ENCODE measurements at places on chromosomes 4 and X.

GRCh38 chr4:65924843-65925242, 254.6 kb upstream of the EPHA5 start:
- no peak for DNase-seq

DNA sequence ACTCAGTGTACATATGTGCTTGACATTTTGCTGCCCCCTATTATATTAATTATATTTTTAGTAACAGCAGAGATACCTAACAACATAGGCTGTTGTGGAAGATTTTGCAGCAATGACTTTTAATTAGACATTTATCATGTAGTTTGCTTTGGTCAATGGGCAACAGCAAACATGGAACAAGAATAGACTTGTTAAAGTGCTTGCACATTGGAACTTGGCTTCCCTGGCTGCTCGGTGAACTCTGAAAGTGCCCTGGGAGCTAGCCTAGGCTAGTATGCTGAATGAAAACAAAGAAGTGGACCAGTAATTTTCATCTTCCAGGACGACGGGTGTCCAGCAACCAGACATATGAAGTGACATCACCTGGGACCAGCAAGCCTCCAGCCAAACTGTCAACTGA, 1157.1 kb downstream of the ARAP2 start:
- DNase-seq: no peak

DNA sequence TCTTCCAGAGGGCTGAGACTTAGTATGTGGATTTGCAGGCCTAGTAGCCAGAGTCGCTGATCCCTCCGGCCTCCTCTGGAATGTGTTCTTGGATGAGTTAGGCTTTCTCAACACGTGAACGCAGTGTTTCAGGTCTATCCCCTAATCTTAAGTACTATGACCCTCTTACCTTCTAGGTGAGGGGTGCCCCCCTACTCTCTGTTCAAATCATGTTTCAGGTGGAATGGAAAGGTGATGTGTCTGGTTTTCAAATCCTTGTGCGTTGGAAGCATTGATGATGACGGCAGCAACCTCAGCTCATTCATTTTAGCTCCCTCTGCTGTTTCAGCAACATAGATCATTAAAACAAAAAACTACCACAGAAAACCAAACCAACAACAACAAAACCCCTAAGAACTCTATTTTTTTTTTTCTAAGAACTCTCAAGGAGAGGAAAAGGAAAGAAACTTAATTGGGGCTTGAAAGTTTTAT, 56.4 kb downstream of the RWDD4 start:
- DNase-seq: no peak

DNA sequence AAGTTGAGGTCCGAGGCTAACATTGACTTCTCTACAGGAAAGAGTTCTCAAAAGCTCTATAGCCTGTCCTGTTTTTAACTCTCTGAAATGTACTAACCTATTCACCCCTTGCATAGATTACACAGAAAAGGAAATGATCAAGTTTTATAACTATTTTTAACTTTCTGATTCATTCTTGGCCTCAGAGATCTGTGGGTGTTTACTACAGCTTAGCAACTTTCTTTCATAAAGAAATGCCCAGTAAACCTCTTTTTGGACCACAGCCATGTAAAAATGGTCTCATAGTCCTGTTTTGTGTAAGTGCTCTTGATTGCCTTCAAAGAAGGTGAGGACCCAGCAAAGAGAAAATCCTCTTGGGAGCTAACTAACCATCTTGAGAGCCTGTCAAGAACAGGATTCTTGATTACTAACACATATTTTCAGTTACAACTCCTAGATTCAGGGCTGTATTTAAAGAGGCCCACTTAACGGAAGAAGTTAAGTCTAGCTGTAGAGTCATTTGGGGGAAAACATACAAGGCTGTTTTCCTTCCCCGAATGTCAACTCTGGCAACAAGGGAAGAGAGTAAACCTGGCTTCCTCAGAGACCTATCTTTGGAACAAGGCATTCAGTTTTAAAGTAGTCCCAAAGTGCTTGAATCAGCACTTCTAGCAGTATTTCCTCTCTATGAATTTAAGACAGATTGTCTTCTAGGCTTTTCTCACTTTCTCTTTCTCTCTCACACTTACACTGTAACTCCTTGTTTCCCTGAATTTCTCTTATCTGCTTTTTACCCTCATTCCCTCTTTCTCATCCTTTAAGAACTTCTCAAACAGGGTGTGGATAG, 78.2 kb downstream of the IL21 start:
- no peak for DNase-seq

All from cerebellar nuclear complex (tissue), 1 donor.